Glomerular endothelial cell (primary cell): ENCODE measurements at places on chromosomes 3 and 15. TPM values are rescaled to one million over a fixed set of nuclear protein-coding genes. Genes with fewer than 3 reads are reported as not detected.

The ATR gene
- 19.5 and 27.6 TPM in 2 replicates for total RNA-seq

The TIMP4 gene
- 0.10 TPM in 1 of 2 replicates, not detected in the other for total RNA-seq

The GPR149 gene
- total RNA-seq, result not detected in 2 replicates

The SLC28A2 gene
- not detected in 2 replicates for total RNA-seq

The ZNF80 gene
- total RNA-seq, result not detected in 2 replicates

The UBE2E2 gene
- total RNA-seq, result 31.7 and 46.6 TPM in 2 replicates

The EOGT gene
- total RNA-seq, result 71.4 and 82.9 TPM in 2 replicates

The SLC22A13 gene
- not detected in 2 replicates for total RNA-seq

The EHHADH gene
- 5.2 and 5.6 TPM in 2 replicates for total RNA-seq

The SLC6A6 gene
- 21.1 and 23.7 TPM in 2 replicates for total RNA-seq

The C3orf22 gene
- not detected in 2 replicates for total RNA-seq

The ALDH1L1 gene
- total RNA-seq, result not detected in 2 replicates

The SNX33 gene
- total RNA-seq, result 14.0 and 16.9 TPM in 2 replicates

The ANKRD63 gene
- total RNA-seq, result 0.18 TPM in 1 of 2 replicates, not detected in the other

The CD200R1L gene
- not detected in 2 replicates for total RNA-seq

The C3orf49 gene
- not detected in 2 replicates for total RNA-seq

The ROBO2 gene
- 0.35 TPM in 1 of 2 replicates, not detected in the other for total RNA-seq

The SCN11A gene
- 0.15 and 0.23 TPM in 2 replicates for total RNA-seq

The HMG20A gene
- 48.0 and 64.6 TPM in 2 replicates for total RNA-seq

The NANOGP8 gene
- not detected in 2 replicates for total RNA-seq

The CCDC80 gene
- total RNA-seq, result 7.6 and 16.2 TPM in 2 replicates

The AKAP13 gene
- 74.2 and 112 TPM in 2 replicates for total RNA-seq

The KNG1 gene
- not detected in 2 replicates for total RNA-seq

The FAM3D gene
- 0.18 and 1.4 TPM in 2 replicates for total RNA-seq

The CLDN1 gene
- total RNA-seq, result 18.1 and 63.1 TPM in 2 replicates

The DVL3 gene
- 42.3 and 47.1 TPM in 2 replicates for total RNA-seq

The RYR3 gene
- total RNA-seq, result 0.44 TPM in 1 of 2 replicates, not detected in the other

The SCAANT1 gene
- total RNA-seq, result not detected in 2 replicates

The GHSR gene
- total RNA-seq, result not detected in 2 replicates

The NAALADL2 gene
- total RNA-seq, result 0.19 and 1.3 TPM in 2 replicates

The IGSF11 gene
- 0.44 TPM in 1 of 2 replicates, not detected in the other for total RNA-seq

The PRRT3 gene
- 2.5 and 3.6 TPM in 2 replicates for total RNA-seq

The ALPK3 gene
- 68.4 and 91.5 TPM in 2 replicates for total RNA-seq

The IQCB1 gene
- 12.1 and 16.6 TPM in 2 replicates for total RNA-seq

The FBXL22 gene
- total RNA-seq, result 0.10 and 0.12 TPM in 2 replicates

The SKIL gene
- 22.3 and 59.8 TPM in 2 replicates for total RNA-seq
